ENCODE measurements at places on chromosomes 16 and 17.

GRCh38 chr16:84379709-84380362, 11.5 kb downstream of the ATP2C2 start:
- no peak for ATAC-seq
- H3K27ac ChIP-seq, result no peak overlapping the region
- H3K4me3 ChIP-seq, result no peak overlapping the region
- no peaks in the 10 kb centered on the region for H3K36me3 ChIP-seq

- H3K36me3 ChIP-seq, result no peaks in the 10 kb centered on the region
- no peak for ATAC-seq
- no peak overlapping the region for H3K4me3 ChIP-seq
- no peak overlapping the region for H3K27ac ChIP-seq
- H3K4me1 ChIP-seq, result no peaks in the 10 kb centered on the region
Observed at GRCh38 chr17:10201680-10202079, 3.3 kb upstream of the GAS7 start.

DNA sequence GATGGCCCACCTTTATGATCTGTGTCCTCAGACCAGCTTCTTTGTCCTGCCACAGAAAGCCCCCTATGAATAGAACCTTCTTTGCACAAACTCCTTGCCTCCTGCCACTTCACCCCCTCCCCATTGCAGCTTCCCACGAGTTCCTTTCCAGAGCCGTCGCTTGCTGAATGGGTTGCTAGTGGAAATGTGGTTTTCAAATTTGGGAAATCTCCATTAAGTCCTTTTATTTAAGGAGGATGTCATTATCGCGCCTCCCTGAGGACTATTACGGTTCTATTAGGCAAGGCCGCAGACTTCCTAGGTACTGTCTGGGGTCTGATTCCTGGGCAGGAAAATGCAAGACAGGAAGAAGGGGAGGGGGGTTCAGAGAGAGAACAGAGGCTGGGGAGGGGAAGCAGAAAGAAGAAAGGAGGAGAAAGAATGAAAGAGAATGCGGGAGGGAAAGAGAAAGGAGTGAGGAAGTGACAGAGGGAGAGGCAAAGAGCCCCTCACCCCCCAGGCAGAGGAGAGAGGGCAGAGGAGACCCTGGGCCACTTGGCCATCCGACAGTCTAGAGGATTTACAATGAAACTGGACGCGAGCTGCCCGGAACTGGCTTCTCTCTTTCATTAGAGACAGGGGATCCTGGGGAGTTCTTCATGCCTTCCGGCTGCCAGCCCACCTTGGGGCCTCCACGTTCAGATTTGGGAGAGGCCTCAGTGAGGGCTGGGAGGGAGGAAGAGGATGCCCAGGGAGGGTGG, 31.7 kb upstream of the ETV4 start:
- ATAC-seq, result no peak
- H3K27ac ChIP-seq, result no peak overlapping the region
- peaks cover 6% of the 10 kb centered on the region for H3K27me3 ChIP-seq
- H3K4me1 ChIP-seq, result no peaks in the 10 kb centered on the region
- no peak overlapping the region for H3K4me3 ChIP-seq

GRCh38 chr17:58412961-58413586, 4.3 kb downstream of the RNF43 start:
- no peaks in the 10 kb centered on the region for H3K4me1 ChIP-seq
- ATAC-seq, result no peak
- no peaks in the 10 kb centered on the region for H3K36me3 ChIP-seq
- no peak overlapping the region for H3K4me3 ChIP-seq
- no peak overlapping the region for H3K27ac ChIP-seq
- no peaks in the 10 kb centered on the region for H3K27me3 ChIP-seq

DNA sequence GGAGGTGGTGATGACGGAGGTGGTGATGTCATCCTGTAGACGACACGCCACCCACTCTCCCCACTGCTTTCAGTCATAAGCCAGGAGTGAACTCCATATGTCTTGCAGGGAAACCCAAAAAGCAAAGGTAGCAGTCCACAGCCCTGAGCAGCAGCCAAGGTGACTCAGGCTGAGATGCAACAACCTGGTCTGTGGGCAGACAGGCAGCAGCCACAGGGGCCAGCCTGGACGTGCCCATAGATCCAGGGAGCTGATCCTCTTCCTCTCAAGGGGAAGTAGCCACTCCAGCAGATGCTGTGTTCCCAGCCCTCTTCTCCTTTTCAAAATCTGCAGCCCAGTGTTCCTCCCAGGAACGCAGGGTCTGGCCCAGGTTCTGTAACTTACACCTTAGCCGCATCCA, 17.3 kb upstream of the CIITA start:
- no peak for ATAC-seq
- no peak overlapping the region for H3K4me3 ChIP-seq
- no peaks in the 10 kb centered on the region for H3K36me3 ChIP-seq
- H3K4me1 ChIP-seq, result no peaks in the 10 kb centered on the region
- peaks cover 4% of the 10 kb centered on the region for H3K27me3 ChIP-seq
- H3K27ac ChIP-seq, result no peak overlapping the region

DNA sequence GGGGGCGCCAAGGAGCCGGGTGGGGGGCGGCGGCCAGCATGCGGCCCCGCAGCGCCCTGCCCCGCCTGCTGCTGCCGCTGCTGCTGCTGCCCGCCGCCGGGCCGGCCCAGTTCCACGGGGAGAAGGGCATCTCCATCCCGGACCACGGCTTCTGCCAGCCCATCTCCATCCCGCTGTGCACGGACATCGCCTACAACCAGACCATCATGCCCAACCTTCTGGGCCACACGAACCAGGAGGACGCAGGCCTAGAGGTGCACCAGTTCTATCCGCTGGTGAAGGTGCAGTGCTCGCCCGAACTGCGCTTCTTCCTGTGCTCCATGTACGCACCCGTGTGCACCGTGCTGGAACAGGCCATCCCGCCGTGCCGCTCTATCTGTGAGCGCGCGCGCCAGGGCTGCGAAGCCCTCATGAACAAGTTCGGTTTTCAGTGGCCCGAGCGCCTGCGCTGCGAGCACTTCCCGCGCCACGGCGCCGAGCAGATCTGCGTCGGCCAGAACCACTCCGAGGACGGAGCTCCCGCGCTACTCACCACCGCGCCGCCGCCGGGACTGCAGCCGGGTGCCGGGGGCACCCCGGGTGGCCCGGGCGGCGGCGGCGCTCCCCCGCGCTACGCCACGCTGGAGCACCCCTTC, 484 bp downstream of the FZD2 start:
- peak overlapping the region; percentile 78 for H3K4me3 ChIP-seq
- no peaks in the 10 kb centered on the region for H3K36me3 ChIP-seq
- peak; percentile 13 for ATAC-seq

- H3K27ac ChIP-seq, result no peak overlapping the region
- ATAC-seq, result no peak
- no peak overlapping the region for H3K4me3 ChIP-seq
Observed at GRCh38 chr17:72671016-72671415, 421.5 kb downstream of the SLC39A11 start.

- H3K27ac ChIP-seq, result no peak overlapping the region
- no peaks in the 10 kb centered on the region for H3K36me3 ChIP-seq
- H3K4me3 ChIP-seq, result no peak overlapping the region
- no peaks in the 10 kb centered on the region for H3K27me3 ChIP-seq
- H3K4me1 ChIP-seq, result peaks cover 45% of the 10 kb centered on the region
Observed at GRCh38 chr16:56257239-56257638, 66.0 kb downstream of the GNAO1 start.

- ATAC-seq, result peak; percentile 80
- no peak overlapping the region for H3K4me3 ChIP-seq
- no peak overlapping the region for H3K27ac ChIP-seq
- H3K36me3 ChIP-seq, result no peaks in the 10 kb centered on the region
Observed at GRCh38 chr17:79993390-79994227, 42.1 kb downstream of the TBC1D16 start.

DNA sequence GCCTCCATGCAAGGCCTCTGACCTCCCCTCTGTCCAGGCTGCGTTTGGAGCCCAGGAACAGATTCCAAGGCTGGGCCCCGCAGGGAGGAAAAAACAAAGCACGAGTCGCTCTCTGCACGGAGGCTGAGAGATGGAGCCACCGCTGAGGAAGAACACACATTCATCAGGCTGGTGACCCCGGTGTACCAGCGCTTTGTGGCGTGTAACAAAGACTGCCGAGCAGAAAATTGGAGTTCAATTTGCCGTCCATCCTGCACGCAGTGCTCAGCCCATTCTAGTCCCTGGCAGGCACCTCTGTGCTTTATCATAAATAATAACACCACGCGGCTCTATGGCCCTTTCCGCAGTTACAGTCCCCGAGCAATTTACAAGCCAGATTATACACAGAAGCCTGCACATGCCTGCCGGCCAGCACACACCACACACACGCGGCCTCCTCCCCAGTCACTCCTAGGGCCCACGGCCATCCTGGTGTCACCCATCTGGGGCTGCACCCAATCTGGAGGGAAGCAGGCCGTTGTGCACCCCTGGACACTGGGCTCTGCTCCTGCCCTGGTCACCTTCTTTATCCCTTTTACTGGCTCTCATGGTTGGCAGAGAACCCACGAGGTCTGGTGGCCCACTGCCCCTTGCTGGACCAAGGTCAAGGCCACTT, 124.4 kb downstream of the SDK2 start:
- no peak overlapping the region for H3K4me3 ChIP-seq
- H3K27ac ChIP-seq, result no peak overlapping the region
- no peaks in the 10 kb centered on the region for H3K36me3 ChIP-seq
- ATAC-seq, result no peak
- no peaks in the 10 kb centered on the region for H3K27me3 ChIP-seq

DNA sequence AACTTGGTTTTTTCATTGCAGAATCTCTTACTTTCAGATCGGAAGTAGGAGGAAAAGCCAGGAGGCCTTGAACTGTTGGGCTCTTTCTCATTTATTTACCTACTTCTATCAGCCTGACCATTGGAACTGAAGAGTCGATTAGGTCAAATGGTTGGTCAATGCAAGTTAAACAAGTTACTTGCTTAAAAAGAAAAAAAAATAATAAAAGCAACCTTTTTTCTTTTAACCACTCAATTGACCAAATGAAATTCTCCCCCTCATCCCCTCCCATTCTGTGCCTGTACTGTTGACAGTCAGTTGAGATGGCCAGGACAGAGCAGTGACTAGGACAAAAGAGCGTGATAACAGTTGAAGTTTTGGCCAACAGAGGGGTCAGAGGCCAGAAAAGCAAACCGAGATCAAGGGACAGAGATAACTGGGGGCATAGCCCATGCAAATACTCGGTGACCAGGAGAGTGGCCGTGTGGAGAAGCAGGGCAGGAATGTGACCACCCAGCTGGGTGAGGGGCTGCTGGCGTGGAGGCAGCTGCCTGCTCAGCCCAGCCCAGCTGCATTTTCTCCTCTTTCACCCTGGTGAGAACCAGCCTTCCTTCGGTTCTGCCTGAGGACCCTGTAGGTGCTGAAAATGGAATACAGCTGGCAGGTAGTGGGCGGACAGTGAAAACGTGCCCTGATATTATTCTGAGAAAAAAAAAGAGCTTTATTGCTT, 72.2 kb downstream of the HS3ST3B1 start:
- no peaks in the 10 kb centered on the region for H3K4me1 ChIP-seq
- no peak for ATAC-seq
- no peaks in the 10 kb centered on the region for H3K36me3 ChIP-seq

GRCh38 chr16:11329071-11329491, 16.2 kb upstream of the RMI2 start:
- no peak overlapping the region for H3K4me3 ChIP-seq
- no peaks in the 10 kb centered on the region for H3K4me1 ChIP-seq
- no peak for ATAC-seq
- no peaks in the 10 kb centered on the region for H3K27me3 ChIP-seq
- H3K27ac ChIP-seq, result no peak overlapping the region
- H3K36me3 ChIP-seq, result no peaks in the 10 kb centered on the region

- no peak overlapping the region for H3K27ac ChIP-seq
- H3K36me3 ChIP-seq, result no peaks in the 10 kb centered on the region
- H3K27me3 ChIP-seq, result peaks cover 3% of the 10 kb centered on the region
- H3K4me1 ChIP-seq, result no peaks in the 10 kb centered on the region
Observed at GRCh38 chr16:56600398-56600999, 7.9 kb upstream of the MT2A start.

DNA sequence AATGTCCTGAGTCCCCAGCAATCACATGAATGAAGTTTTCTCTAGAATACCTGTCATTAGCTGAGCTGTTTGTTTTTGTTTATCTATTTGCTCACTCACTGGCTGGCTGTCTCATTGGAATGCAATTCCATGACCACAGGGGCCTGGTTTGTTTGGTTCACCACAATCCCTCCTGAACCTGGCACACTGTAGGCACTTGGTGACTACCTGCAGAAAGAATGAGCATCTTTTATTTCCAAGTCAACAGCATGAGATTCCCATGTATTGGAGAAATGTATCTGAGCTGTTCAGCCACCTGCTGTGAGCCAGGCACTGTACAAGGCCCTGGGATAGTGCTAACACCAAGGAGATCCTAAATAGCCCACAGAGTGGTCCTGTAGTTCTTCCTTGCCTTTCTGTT, 345.1 kb downstream of the XYLT1 start:
- ATAC-seq, result no peak
- H3K27me3 ChIP-seq, result no peaks in the 10 kb centered on the region
- no peak overlapping the region for H3K4me3 ChIP-seq
- no peaks in the 10 kb centered on the region for H3K36me3 ChIP-seq

GRCh38 chr17:70987867-70988340, 818.6 kb downstream of the KCNJ2 start:
- no peak overlapping the region for H3K27ac ChIP-seq
- H3K4me3 ChIP-seq, result no peak overlapping the region
- peaks cover 3% of the 10 kb centered on the region for H3K27me3 ChIP-seq
- ATAC-seq, result no peak
- H3K4me1 ChIP-seq, result no peaks in the 10 kb centered on the region
- H3K36me3 ChIP-seq, result no peaks in the 10 kb centered on the region

- H3K4me3 ChIP-seq, result no peak overlapping the region
- H3K27me3 ChIP-seq, result no peaks in the 10 kb centered on the region
- no peak for ATAC-seq
- H3K4me1 ChIP-seq, result no peaks in the 10 kb centered on the region
Observed at GRCh38 chr17:17505610-17506171, 9.5 kb upstream of the RASD1 start.

All from gastroesophageal sphincter (tissue), 4 donors.